Daoy (cell line): ENCODE measurements at places on chromosomes 5 and 9. TPM values are rescaled to one million over a fixed set of nuclear protein-coding genes. Genes with fewer than 3 reads are reported as not detected.

Gene DCTN4
- total RNA-seq = 43.2 and 49.3 TPM in 2 replicates

Gene DMGDH
- total RNA-seq = 0.18 and 0.74 TPM in 2 replicates

Gene CYLC2
- total RNA-seq = not detected in 2 replicates

Gene C1QTNF3
- total RNA-seq = 0.11 and 0.89 TPM in 2 replicates

Gene PAPPA
- 8.3 and 9.9 TPM in 2 replicates for total RNA-seq

DNA sequence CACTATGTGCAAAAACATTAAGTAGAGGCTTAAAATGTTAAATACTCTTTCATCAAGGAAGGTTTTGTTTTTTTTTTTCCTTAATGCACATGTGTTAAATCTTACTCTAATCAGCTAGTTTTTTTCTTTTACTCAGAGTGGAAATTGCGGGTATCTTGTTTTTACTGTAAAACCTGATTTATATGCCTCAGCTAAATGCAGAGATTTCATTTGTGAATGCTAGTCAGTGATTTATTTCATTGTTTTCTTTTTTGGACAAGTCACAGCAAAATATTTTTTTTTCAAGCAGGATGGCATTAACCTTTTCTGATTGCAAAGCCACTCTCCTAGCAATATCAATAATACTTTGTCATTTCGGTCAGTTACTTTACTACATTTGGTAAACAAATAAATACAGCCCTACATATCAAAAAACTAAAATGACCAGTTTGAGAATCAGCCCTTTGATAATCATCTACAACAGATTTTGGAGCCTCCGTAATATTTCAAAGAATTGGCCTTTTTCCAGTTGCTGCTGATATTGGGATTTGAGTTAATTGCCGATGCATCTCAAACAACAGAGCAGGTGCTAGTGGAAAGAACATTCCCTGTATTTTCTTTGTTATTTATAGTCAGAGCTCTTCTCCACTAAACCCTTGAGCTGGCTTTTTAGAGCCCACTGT lies 579.2 kb upstream of the ZNF608 start:
- DNase-seq = no peak

- no peak for DNase-seq
These were observed 32.8 kb downstream of the ARPC5L start for GRCh38 chr9:124894741-124895170.

DNA sequence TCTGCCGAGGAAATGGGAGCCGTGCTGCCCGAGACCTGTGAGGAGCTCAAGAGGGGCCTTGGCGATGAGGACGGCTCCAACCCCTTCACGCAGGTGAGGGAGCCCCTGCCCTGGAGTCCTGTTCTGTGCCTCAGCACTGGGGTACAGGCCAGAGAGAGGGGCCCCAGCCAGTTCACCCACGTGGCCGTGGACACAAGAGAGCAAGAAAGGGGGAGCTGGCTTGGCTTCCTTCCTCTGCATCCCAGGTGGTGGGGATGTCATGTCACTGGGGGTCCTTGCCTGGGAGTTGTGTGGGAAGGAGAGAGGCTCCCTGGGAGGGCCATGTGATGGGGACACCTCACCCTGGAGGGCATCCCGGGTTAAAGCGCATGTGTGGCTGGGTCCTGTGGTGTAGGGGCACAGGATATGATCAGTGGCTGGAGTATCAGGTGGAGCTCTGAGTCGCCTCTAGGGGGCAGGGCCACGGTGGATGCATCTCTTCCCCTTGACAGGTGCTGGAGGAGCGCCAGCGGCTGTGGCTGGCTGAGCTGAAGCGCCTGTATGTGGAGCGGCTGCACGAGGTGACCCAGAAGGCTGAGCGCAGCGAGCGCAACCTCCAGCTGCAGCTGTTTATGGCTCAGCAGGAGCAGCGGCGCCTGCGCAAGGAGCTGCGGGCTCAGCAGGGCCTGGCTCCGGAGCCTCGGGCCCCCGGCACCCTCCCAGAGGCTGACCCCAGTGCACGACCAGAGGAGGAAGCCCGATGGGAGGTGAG lies 7.5 kb downstream of the N4BP3 start:
- peak; percentile 91 for DNase-seq

GRCh38 chr5:1462358-1462757 lies 17.1 kb upstream of the SLC6A3 start:
- DNase-seq = no peak

DNA sequence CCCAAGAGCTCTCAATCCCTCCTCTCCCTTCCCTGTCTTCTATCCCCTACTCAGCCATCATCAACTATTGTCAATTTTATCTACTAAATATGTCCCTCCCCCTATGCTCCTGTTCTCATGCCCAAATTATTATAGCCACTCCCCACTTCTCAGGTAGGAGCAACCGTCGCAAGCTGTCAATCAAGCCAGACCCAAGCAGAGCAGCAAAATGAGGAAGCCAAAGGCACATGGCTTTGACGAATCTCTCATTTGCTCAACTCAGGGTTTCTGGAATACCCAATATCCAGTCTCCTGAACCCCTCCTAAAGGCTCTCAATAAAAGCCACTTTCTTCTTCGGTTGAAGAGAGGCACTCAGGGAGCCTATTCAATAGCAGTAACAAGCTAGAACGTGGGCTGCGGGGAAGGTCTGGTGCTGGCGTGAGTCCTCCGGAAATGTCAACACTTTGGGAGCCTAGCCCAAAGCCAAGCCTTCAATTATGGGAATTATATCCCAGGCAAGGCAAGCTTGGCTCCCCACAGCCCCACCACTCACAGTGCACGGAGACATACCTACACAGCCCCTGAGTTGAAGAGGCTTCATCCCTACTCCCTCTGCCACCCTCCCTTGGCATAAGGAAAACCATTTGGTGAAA lies 47.7 kb downstream of the SIL1 start:
- DNase-seq = no peak

- no peak for DNase-seq
These were observed 333.5 kb downstream of the CHSY3 start for GRCh38 chr5:130237721-130238120.

DNA sequence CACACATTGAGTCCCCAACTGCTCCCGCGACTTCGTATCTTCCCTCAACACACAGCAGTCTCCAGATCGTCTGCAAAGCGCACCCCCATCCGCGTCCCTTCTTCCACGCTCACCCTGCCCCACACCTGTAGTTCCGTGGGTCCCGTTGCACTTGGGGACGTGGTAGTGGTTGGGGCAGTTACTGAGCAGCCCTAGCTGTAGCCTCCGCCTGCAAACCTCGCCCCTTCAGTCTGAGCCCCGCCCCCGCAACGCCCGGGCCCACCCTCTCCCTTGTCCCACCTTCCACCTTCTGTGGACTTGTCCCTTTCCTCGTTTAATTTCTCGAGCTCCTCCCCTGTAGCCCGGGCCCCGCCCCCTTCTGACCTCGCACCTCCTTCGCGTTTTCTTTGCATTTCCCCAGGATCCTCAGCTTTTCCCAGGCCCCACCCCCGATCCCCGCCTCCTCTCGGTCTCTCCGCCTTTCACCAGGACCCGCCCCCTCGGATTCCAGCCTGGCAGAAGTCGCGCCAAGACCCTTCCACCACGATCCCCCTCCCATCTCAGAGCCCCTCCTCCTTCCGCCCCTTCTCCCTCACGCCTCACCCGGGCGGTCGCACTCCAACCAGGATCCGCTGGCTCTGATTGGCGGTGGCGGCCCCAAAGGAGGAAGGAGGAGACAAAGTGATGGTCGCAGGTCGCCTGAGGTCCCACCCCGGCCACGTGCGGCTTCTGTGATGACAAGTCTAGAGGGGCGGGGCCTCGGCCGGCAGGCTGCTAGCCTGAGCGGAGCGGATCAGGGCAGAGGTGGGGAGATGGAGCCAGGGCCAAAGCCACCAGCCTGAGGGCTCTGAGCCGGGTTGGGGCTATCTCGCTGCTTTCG lies at the start of gene ATOSB:
ATOSB (minus strand) TSS at position 183 of the 859 bp plus-strand sequence. CDS start 7,588 bp downstream, outside the sequence.
- DNase-seq = peak; percentile 97

- DNase-seq = peak; percentile 81
These were observed 449.5 kb upstream of the TRPC7 start for GRCh38 chr5:136814619-136815378.

- DNase-seq = no peak
These were observed 422.9 kb downstream of the EBF1 start for GRCh38 chr5:158676642-158677469.

GRCh38 chr5:3266861-3267260 lies 328.8 kb upstream of the IRX1 start:
- DNase-seq = no peak

- no peak for DNase-seq
These were observed 116.7 kb downstream of the MED10 start for GRCh38 chr5:6261668-6262067.

- no peak for DNase-seq
These were observed 147.7 kb upstream of the SLC1A3 start for GRCh38 chr5:36458746-36459145.

GRCh38 chr9:16180091-16180490 lies 627.2 kb downstream of the CCDC171 start:
- DNase-seq = no peak

DNA sequence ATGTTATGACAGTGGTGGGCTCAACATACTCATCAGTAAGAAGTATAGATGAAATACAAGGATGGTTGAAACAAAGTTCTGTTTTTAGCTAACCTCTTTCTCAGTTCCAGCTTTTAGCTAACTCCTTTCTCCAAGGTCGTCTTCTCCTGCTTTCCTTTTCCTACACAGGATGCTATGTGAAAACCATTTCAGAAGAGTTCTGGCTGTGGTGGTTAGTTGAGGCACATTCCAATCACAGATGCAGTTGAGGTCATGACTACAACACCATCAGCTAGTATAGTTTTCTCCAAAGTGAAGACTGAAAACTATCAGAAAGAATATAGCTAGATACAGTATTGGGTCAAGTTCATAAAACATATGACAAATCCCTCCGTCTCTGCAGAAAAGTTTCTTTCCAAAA lies 477.7 kb upstream of the C9orf72 start:
- no peak for DNase-seq

GRCh38 chr9:117526674-117527073 lies 111.8 kb upstream of the ASTN2 start:
- DNase-seq = no peak

DNA sequence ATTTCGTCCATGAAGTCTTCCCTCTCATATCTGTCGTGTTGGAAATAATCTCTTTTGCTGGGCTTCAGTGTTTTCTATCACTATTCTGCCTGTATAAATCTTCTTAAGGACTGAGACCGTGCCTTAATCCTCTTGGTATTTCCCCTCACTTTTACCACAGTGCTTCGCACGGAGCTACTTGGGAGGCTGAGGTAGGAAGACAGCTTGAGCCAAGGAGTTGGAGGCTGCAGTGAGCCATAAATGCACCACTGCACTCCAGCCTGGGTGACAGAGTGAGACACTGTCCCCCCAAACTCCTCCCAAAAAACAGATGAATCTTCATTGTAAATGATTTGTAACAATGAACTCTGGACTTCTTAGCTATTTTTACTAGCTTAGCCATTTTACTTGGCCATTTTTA lies 57.8 kb downstream of the PHAX start:
- DNase-seq = no peak

DNA sequence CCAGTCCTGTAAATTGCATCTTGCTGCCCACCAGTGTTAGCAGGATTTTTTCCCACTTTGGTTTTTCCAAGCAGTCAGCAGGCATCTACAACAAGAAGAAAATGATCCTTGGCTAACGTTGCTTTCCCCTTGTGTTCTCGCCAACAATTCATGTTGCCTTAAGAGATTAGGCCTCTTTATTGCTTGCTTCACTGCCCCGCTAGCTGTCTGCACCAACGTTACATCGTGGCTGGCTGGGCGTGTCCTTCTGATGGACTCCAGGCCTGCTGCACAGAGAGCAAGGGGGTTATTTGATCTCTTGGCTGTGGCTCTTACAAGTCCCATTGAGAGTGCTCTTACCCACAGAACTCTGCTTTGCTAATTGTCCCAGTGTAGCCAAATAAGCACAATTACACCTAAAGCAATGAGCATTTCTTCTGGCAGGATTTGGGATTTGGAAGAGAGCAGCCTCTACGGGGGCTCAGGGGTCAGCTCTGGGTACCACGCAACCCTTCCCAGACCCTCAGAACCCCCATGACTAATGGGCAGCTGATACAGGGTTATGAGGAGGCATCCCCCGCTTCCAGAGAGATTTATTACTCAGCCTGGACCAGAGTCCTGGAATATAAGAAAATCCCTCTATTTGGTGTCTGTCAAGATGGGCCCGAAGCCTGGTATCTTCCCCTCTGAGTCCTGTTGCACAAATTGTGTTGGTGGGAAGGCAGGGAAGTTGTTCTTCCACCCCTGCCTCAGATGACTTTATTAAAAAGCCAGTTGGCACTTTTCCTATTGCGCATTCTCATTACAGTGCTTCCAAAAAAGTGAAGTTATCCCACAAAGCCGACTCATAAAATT lies 17.6 kb downstream of the DCANP1 start:
- DNase-seq = no peak

- no peak for DNase-seq
These were observed 1178.6 kb upstream of the CDH9 start for GRCh38 chr5:28216939-28217360.

DNA sequence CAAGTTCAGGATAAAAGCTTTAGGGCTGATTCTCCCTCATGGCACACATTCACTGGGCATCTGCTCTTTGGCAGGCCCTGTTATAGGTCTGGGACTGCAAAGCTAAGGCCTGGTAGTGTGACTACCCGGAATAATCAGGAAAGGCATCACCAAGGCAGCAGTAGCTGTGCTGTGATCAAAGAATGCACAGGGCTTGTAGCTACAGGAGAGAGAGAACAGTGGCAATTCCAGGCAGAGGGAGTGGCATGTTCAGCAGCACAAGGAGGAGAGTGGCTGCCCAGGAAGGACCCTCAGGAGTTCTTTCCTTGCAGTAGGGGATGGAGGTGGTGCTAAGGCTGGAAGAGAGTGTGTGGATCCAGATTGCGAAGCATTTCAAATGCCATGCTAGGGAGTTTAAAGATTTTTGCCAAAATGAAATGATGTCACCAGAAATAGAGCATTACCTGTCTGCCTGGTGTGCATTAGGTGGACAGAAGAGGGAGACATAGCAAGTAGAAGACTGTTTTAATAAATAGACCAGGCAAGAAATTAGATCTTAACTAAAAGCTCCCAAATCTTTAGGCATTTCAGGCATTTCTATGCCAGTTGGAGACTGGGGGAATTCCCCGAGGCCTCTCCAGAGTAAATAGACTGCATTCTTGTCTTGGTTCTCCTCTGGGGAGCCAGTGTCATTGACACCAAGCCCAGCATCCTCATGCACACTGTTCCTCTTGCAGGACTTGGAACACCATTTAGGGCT lies 69.1 kb downstream of the GPR21 start:
- no peak for DNase-seq

- no peak for DNase-seq
These were observed 325.4 kb downstream of the TMEM38B start for GRCh38 chr9:106019702-106020101.

DNA sequence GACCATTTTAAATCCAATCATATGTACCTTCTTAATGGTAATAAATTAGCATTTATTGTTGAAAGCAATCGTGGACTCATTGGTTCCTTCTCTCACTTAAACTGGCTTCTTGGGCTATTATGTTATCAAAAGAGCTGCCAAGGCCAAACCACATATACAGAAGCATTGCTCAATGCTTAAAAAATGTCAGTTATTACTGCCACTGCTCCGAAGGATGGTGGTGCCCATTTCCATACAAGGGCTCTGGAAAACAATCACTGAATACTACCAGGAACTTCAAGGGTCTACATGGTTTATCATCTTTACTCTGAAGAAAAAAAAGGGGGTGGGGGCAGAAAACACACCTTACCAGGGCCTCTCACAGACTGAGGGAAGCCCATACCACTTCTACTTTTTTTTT lies 104.3 kb downstream of the GNAQ start:
- DNase-seq = peak; percentile 48
